ENCODE measurements at places on chromosomes 12 and 14.
A peak's percentile ranks its signal among the peaks of the same experiment; 100 is the strongest.

- no peak for DNase-seq
These were observed 62.4 kb downstream of the UBR7 start for GRCh38 chr14:93269341-93270068.

GRCh38 chr14:76920331-76921087 lies 94.3 kb downstream of the LRRC74A start:
- DNase-seq, result no peak

DNA sequence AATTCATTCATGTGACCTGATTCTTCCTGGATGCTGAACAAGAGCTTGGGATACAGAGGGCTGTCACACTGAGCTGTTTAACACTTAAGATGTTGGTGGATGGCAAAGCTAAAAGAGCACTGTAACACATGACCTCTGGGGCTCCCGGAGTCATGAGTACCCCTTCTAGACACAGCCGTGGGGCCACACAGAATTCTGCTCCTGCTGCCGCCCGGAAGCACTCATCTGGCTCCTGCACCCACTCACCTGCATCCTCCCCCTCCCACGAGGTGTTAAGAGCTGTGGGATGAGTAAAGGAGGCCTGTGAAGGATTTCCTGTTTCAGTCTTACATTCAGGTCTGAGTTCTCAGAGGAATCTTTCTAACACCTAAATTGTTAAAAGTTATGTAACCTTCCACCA lies 78.0 kb upstream of the SSTR1 start:
- no peak for DNase-seq

DNA sequence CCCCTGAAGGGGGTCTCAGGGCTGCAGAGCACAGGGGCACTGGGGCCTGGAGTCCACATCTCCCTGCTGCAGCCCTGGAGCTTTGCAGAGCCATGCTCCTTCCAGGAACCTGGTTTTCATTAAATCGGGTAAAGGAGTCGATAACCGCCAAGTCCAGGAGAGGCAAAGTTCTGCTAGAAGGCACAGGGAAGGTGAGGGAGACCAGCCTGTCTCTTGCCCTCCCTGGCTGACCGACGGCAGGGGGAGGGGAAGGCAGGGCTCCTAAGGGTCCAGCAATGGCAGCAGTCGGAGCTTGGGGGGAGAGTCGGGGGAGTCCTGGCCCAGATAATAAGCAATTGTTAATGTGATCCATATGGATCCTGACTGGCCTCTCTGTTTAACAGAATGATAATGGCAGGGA lies 3.0 kb downstream of the FIGNL2 start:
- DNase-seq, result no peak

DNA sequence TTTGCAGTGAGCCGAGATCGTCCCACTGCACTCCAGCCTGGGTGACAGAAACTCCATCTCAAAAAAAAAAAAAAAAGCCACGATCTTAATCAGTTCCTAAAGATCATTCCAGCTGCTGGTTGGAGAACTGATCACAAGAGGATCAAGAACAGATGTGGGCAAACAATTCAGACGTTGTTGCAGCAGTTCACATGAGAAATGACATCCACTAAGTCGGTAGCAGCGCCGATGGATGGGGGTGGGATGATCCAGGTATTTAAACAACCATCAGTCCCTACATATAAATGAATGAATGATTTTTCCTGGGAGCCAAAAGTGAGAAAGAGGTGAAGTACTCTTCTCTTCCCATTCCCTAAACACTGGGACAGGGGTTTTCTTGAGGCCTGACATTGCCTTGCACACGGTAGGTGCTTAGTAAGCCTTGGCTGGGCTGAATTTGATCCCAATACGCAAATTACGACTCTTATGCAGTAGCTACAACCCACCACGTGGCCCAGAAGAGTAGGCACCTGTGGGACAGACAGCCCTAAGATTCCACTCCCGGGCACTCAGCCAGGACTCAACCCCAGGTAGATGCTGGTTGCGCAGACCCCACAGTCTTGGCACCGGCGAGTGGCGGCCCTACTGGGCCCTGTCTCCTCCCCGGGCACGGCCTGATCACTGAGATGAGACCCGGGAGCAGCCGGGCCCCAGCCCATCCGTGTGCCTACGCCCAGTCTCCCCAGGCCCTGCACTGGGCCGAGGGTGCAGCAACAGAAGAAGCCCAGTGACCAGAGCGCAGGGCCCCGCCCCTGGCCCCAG lies 565 bp downstream of the SPRYD3 start:
- DNase-seq, result peak; percentile 83

Data from vagina (tissue), 2 donors.